KG1 (cell line): ENCODE measurements at places on chromosomes 13 and 19.
A peak's percentile ranks its signal among the peaks of the same experiment; 100 is the strongest.

DNA sequence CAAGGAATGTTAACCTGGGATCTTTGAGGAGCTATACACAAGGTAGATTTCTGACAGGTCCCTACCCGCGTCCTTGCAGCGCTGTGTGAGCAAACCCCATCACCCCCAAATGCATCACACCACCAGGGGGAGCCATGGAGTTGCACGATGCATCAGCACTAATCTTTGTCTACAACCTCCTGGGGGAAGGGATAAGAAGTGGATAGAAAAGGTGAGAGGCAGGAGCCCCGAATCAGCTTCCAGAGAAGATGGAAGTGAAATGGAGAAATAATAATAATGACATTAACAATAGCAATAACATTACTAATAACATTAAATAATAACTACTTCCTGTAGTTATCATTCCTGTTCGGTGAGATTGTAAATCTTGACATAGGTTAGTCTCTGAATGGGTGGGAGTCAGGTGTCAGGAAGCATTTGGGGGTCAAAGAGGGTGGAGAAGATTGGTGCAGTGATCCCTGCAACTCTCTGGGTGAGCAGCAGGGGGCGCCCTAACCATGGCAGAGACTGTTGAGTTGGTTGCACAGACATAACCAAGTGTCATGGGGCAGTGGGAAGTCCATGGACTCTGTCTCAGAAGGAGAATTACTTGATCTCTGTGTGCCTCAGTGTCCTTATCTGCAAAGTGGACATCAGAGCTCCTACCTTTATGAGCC lies 16.5 kb downstream of the SIGLEC7 start:
- peak; percentile 55 for DNase-seq

DNA sequence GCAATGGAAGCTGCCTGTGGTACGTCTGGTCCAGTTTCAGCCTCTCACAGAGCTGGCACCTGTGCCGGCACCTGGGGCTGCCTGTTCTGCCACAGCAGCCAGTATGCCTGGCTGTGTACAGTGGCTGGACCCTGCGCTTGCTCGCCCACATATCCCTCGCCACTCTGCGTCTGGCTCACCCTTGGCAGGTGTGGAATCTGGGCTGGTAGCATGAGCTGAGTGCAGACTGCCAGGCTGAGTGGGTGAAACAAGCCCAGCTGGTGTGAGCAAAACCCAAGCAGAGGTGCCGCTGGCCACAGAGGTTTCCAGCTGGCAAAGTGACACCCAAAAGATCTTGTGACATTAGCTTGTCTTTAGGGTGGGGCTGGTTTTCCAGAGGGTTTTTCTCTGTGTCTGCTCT lies 80.7 kb downstream of the ING1 start:
- no peak for DNase-seq

DNA sequence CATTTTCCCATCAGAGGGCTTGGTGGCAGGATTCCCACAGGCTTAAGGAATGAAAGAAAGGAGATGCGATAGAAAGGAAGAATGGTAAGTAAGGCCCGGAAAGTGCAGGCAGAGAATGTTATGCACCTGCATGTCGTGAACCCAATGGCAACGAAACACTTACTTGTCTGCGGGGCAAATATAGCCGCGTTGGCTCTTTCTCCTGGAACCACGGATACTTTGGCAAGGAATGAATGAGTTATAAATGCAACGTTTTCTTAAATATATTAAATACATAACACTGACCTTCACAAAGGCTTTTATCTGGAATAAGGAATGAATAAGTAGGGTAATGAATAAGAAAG lies 192.1 kb downstream of the KATNAL1 start:
- no peak for DNase-seq

- DNase-seq: no peak
These were observed 16.2 kb downstream of the MCF2L start for GRCh38 chr13:112984954-112985802.

DNA sequence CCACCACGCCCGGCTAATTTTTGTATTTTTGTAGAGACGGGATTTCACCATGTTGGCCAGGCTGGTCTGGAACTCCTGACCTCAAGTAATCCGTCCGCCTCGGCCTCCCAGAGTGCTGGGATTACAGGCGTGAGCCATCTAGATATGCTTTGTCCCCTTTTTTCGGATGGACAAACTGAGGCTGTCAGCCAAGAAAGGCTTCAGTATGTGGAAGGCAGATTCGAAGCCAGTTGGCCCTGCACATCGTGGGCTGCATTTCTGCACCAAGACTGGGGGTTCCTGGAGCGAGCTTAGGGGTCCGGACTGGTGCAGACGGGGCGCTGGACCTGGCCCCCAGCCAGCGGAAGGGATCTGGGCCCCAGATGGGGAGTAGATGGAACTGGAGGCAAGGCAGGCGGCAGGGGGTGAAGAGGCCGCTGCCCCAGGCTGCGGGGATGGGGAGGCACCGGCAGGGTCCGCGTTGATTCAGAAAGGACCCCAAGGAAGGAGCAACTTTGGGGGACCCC lies 9.7 kb upstream of the JUND start:
- no peak for DNase-seq

GRCh38 chr19:42108527-42109389 lies 23.5 kb downstream of the POU2F2 start:
- peak; percentile 23 for DNase-seq

- DNase-seq: peak; percentile 96
These were observed 17.7 kb downstream of the CCDC97 start for GRCh38 chr19:41327576-41328156.

- DNase-seq: peak; percentile 58
These were observed 22.5 kb upstream of the ALOX5AP start for GRCh38 chr13:30712536-30713532.

- DNase-seq: no peak
These were observed 143.6 kb upstream of the SLITRK1 start for GRCh38 chr13:84025824-84026223.

DNA sequence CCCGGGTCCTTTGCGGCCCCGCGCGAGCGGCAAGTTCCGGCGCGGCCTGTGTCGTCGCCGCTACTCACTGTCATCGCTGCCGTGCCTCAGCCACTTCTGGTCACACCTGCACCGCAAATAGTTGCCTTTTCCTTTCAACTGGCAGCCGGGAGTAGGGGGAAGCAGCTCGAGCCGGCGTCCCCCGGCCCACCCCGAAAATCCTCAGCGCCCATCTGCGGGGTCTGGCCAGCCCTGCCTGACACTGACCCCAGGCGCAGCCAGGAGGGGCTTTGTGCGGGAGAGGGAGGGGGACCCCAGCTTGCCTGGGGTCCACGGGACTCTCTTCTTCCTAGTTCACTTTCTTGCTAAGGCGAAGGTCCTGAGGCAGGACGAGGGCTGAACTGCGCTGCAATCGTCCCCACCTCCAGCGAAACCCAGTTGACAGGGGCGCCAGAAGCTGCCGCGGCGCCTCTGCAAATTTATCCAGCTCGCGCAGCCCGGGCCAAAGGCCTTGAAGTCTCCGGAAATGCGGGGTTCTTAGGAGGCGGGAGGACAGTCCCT lies 1.7 kb downstream of the PDX1 start:
- no peak for DNase-seq

GRCh38 chr19:33227242-33227650 lies 1.6 kb upstream of the SLC7A10 start:
- DNase-seq: no peak

DNA sequence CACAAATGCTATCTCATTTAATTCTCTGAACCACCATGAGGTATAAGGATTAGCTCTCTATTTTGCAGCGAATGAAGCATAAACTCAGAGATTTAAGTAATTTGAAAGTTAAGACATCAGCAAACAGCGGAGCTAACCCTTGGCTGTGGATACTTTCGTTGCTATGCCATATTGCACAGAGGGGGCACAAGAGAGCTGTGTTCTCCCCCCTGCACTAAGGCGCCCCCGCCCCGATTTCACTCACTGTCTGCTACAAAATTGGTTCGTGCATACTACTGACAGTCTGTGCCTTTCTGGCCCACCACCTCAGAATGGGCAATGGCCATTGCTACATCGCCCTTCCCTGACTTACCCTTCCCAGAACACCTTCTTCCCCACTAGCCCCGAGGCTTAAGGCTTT lies 105.7 kb upstream of the OBI1 start:
- DNase-seq: no peak

GRCh38 chr19:46608581-46609345 lies 7.6 kb downstream of the CALM3 start:
- no peak for DNase-seq

DNA sequence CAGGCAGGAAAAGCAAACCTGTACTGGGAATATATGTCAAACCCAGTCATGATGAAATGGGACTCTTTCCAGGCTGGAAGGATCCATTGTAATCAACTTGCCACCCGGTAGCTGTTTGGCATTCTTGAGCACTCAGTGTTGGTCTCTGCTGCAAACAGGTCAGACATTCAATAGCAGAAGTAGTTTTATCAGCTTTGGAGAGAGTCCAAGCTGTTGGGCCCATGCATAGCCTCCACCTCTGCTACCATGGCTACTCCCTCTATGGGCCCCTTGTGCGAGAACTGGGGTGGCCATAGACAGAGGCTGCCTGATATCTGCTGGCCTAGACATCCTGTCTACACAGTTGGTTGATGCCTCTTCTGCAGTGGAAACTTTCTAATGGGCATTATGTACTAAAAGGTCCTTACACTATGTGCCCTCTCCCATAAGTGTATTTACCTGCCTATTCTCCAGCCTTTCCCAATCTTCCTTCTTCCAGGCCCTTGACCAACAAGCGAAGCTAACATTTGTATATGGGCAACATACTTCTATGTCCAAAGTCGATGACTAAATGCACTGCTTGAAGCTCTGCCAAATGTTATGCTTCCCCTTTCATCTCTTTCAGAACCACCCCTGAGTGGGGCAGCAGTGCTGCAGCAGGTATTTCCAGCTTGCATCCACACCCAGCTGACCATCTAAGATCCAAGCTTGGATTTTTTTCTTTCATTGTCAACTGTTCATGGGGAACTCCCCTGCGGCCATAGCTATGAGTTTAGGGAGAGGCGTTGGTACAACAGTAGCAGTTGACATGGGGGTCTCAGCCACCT lies 5.3 kb upstream of the RNF6 start:
- no peak for DNase-seq

DNA sequence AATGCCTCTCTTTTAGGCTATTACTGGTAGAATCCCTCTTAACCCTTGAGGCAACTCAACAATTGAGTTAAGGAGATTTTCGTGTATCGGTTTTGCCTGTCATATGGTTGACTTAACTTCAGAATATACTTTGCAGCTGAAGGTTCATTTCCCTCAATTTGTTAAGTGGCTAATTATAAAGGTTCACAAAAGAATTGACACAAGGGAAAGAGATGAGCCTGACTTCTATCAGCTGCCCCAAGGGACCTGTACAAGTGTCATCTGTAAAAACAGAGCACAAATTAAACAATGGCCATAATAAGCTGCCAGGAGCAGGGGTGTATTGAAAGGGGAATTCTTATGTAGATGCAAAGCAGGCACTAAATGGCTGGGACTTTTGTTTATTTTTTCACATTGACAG lies 334.8 kb upstream of the OBI1 start:
- DNase-seq: no peak

GRCh38 chr19:16856091-16856490 lies 26.9 kb downstream of the SIN3B start:
- no peak for DNase-seq

DNA sequence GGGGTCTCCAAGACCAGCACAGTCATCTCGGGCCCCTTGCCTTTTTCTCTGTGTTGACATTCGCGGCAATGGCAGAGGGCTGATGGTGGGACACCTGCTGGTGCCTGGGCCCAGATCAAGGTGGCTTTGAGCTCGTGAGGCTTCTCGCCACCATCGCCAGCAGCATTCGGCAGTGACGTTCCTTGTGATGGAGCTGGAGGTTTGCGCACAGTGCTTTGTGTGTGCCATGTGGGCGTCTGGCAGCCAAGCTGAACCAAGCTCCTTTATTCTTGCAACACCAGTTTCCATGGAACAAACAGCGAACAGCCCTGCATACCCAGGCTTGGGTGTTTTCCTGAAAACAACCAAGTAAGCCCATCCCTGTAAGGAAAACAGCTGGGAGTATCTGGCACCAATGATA lies 9.1 kb upstream of the TMEM255B start:
- DNase-seq: no peak

GRCh38 chr19:41443813-41444455 lies 978 bp downstream of the ERICH4 start:
- no peak for DNase-seq

DNA sequence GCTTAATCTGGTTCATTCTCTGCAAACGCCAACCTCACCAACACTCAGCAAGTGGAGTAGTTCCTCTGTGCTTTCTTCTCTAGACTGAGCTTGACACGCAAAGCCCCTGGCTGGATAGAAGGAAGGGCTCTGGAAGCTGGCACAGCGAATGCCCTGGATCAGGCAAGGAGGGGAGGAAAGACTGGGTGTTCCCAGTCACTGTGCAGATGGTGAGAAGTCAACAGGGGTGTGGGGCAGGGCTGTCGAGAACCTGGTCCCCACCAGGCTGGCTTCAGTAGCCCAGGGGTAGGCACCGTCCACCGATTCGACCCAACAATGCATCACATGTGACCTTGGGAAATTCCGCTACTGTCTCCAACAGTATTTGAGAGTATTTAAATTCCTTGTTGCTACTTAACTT lies 65.5 kb downstream of the TSHZ3 start:
- no peak for DNase-seq

- DNase-seq: peak; percentile 70
These were observed 22.3 kb upstream of the XPO4 start for GRCh38 chr13:20924758-20925394.

DNA sequence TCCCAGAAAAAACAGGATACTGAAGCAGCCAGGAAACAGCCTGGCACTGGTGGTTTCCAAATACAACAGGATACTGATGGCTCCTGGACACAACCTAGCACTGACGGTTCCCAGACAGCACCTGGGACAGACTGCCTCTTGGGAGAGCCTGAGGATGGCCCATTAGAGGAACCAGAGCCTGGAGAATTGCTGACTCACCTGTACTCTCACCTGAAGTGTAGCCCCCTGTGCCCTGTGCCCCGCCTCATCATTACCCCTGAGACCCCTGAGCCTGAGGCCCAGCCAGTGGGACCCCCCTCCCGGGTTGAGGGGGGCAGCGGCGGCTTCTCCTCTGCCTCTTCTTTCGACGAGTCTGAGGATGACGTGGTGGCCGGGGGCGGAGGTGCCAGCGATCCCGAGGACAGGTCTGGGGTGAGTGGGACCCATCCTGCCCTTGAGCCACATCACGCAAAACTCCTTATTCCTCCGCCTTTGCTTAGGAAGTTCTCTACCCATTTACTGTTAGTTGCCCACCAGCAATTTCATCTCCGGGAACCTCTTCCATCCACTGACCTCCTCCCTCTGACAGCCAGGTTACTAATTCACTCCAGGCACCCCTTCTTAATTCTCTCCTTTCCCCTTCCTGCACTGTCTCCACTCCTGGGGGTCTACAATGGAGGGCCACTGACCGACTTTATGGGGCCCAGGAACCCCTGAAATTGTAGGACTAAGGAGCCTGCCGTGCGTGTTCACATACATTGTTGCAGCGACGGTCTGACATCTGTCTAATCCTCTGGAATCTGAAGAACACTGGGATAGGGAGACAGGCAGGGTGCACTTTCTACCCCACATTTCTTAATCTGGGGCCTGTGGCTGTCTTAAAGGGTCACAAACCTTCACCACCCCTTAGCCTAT lies 1.2 kb downstream of the ITPKC start:
- no peak for DNase-seq

GRCh38 chr13:112582263-112582662 lies 5.7 kb downstream of the TUBGCP3 start:
- no peak for DNase-seq

DNA sequence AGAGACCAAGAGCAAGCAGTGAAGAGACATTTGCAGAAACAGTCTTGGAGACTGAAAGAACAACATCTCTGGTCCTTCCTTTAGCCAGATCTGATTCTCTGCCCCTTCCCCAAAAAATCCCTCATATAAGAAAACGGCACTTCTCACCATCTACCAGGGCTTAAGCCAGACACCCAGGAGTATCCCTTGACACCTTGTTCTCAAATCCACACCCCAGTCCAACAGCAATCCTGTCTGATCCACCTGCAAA lies 1.7 kb upstream of the PLEKHG2 start:
- no peak for DNase-seq
